Thymus (tissue), 14 donors: ENCODE measurements at places on chromosomes 16 and 17.

DNA sequence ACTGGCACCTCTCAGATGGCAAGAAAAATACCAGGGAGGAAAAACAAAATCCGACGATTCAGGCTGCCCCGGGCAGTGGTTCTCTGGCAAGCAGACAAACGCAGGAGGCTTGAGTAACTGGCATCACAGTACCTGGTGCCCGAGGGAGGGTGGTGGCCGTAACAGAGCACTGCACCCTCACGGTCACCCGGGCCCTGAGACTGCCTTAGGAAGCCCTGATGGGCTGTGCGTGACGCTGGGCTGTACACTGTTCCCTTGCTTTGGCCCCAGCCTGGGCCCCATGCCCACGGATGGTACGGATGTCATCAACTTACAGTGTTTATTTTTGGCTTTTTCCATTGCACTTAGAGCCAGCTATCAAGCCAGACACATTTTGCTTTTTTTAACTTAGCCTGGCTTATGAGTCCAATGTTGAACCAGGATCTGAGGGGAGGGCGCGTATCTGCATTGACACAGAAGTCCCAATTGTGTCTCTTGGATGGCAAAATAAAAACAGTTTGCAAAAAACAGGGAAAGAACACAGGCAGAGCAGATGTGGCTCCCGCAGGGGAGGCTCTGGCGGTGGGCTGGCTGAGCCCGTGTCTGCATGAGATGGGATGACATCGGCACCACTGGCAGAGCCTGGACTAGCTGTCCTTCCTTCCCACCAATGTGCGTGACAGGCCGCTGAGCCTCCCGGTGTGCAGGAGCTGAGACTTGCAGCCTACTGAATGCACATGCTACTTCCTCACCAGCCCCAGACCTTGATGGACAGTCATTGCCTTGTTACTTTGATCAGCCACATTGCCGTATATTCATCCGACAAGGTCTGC lies 287.7 kb downstream of the FOXL1 start:
- DNase-seq: no peak

GRCh38 chr17:11805952-11806351 lies 191.3 kb downstream of the ZNF18 start:
- DNase-seq: no peak

DNA sequence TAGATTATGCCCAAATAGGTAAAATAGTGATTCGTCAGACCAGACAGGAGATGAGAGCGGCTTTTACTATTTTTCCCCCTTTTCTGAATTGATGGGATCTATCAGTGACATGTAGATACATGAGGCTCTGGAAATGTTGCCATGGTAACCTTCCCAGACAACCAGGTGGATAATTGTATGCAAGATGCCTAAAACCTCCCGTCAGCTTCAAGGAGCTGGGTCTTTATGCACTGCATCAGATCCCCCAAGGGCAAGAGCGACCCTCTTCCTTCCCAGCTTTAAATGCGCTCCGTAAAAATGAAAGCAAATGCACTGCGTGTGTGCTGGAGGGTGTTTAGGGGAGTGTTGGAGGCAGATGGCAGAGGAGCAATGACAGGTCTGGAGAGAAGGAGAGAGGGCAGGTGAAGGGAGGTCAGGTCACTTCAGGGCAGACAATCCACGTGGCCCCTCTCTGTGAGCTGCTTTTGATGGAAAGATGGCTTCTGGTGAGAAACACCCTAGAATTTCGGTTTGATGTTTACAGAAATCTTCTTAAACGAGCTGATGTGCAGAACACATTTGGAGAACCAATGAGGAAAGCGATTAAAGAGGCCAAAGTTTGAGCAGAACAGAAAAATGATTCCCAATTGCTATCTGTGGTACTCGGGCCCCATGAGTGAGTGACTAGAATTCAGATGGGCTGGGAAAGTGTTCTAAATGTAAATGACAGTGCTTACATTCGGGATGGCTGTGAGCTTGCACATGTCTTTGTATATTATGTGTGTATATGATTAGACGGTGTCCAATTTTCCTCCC lies 461.7 kb upstream of the HSBP1 start:
- no peak for DNase-seq

GRCh38 chr16:57675741-57676551 lies 7.8 kb downstream of the ADGRG3 start:
- DNase-seq: no peak

GRCh38 chr17:28317099-28317965 lies 1.7 kb upstream of the TMEM97 start:
- DNase-seq: no peak

- no peak for DNase-seq
Measured at GRCh38 chr16:67943256-67943618, 683 bp downstream of the LCAT start.

- no peak for DNase-seq
Measured at GRCh38 chr16:10658943-10659342, 35.8 kb downstream of the TEKT5 start.

- no peak for DNase-seq
Measured at GRCh38 chr16:81784072-81784795, 5.1 kb downstream of the PLCG2 start.

DNA sequence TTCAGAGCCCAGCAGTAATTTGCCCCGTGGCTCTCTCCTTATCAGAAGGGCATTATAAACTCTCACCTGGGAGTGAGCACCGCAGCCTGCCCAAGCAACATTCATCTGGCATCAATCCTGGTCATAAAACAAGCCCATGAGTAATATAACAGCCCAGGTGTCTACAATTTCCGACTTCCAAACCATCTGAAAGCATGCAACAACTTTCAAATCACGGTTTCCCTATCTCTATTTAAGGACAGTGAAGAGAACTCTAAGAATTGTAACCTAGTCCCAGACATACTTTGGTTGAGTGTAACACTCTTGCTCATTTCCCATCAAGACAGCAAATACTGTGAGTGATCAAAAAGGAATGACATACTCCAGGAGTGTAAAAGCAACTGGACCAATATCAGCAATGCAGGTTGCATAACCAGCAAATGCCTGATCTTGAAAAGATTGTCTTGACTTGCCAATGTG lies 487.4 kb upstream of the SOX9 start:
- no peak for DNase-seq

- DNase-seq: no peak
Measured at GRCh38 chr17:83012868-83013778, 66.3 kb upstream of the METRNL start.

GRCh38 chr16:14307527-14308367 lies 236.6 kb downstream of the MRTFB start:
- no peak for DNase-seq

DNA sequence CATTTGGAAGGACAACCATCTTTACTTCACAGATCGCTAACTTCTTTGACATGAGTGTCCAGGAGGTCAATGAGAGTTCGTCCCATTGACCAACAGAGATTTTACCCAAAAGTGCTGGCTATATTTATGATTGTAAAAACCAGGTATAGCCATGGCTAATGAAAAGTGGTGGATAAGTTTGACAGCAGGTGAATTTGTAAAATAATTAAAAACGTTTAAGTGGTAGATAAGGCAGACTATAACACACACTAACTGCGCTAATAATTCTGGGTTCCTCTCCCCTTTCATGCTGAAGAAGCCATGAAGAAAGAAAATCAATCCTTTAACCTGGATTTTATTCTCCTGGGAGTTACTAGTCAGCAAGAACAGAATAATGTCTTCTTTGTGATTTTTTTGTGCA lies at the start of gene OR1A2:
OR1A2 (plus strand) TSS at position 301 of the 400 bp plus-strand sequence; CDS start at position 301, 0 bp downstream.
- DNase-seq: no peak

DNA sequence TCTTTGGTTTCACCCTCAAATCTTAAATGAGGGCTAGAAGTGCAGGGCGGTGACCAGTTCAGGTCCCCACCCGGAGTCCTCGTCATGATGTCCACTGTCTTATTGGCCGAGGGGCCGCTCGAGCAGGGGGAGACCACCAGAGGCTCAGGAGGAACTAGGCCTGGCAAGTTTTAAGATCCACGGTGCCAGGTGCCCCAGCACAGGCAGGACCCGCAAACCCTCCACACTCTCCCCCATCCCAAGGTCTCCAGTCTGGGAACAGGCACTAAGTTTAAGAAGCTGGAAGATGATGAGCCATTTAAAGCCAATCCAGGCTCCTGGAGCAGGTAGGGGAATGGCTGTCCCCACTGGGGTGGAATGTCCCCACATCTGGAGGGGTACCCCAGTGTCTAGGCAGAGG lies 4.1 kb downstream of the DLX3 start:
- no peak for DNase-seq
